Left renal cortex interstitium (tissue), 4 donors: ENCODE measurements at places on chromosomes 4 and X.

DNA sequence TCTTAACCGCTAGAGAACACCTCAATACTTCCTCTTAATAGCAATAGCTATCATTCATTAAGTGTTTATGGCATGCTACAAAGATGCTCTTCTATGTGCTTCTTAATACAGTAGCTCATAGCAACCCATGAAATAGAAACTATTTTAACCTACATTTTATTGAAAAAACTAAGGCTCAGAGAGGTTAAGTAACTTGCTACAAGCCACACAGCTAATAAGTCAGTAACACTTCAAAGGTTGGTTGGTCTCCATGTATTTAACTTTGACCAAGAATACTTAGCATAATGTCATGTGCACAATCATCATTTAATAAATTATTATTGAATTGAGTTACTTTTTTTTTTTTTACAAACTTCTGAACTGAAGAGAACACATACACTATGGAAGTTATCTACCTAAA lies 36.1 kb downstream of the IL13RA1 start:
- no peak for DNase-seq

- no peak for DNase-seq
These were observed 32.0 kb upstream of the SMARCAD1 start for GRCh38 chr4:94175553-94176261.

- DNase-seq = no peak
These were observed 192.8 kb downstream of the BCOR start for GRCh38 chrX:39904816-39905537.

- no peak for DNase-seq
These were observed 138.8 kb downstream of the NDST3 start for GRCh38 chr4:118173126-118173525.

- no peak for DNase-seq
These were observed 88.2 kb upstream of the USP9X start for GRCh38 chrX:40996886-40997530.

DNA sequence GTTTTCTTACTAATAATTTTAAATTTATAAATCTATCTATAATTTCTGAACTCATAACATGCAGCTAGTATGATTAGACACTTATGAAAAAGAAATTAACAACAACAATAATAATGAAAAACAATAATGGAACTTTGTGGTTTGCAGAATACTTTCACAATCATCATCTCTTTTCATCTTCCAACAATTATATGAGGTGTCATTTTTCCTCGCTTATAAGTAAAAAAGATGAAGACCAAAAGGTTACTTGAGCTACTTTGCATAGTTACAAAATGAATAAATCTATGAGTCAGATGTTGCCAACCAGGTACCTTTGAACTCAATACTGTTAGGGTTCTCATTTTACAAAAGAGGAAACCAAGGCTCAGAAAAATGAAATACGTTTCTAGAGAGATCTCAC lies 98.5 kb upstream of the ELOVL6 start:
- DNase-seq = no peak

- DNase-seq = no peak
These were observed 52.7 kb upstream of the ANXA10 start for GRCh38 chr4:168039593-168039992.

DNA sequence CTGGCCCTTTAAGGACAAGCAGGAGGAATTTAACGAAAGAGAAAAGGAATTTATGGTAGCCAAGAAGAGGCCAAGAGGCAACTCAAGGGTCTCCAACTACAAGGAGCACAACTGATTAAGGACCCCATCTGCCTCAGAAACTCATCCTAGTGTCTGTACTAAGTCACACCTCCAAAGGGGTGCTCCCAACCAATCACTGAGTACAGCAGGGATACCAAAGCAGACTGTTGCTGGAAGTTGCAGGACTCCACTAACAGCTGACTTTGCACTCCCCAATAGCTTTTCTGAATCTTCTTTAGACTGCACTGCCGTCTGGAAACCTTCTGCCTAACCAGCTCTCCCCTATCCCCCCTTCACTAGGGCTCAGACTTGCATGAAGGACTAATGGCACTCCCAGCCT lies 50.6 kb downstream of the ATP11C start:
- DNase-seq = no peak

DNA sequence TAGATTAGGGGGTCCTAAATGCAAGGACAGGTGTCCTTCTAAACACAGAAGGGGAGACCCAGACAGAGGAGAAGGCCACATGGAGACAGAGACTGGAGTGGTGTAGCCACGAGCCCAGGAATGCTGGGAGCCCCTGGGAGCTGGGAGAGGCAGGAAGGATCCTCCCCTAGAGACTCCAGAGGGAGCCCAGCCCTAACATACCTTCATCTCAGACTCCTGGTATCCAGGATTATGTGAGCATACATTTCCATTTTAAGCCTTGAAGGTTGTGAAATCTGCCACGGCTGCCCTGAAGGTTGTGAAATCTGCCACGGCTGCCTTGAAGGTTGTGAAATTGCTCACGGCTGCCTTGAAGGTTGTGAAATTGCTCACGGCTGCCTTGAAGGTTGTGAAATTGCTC lies 148.4 kb downstream of the ASMT start:
- no peak for DNase-seq

- no peak for DNase-seq
These were observed 62.0 kb downstream of the APOOL start for GRCh38 chrX:85065512-85066198.

DNA sequence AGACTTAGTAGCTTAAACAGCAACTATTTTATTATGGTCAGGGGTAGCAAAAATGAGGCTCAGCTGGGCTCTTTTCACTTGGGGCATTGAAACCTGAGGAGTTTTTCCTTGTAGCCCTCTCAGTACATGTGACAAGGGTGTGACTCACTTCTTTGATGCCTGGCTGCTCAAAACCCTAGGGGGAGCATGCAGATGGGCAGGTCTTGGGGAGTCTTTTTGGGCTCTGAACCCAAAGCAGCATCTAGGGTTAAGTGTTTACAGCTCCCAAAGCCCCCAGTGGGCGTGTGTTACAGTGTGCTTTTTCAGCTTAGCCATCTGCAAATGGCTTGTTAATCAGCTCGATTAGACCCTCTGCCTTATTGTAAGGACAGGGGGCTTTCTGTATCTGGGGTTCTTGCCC lies 1752.7 kb downstream of the PCDH7 start:
- DNase-seq = no peak

- no peak for DNase-seq
These were observed 60.2 kb upstream of the CLDN34 start for GRCh38 chrX:9906919-9907318.
